ENCODE measurements at places on chromosomes 4 and X. TPM values are rescaled to one million over a fixed set of nuclear protein-coding genes. Genes with fewer than 3 reads are reported as not detected.
A peak's percentile ranks its signal among the peaks of the same experiment; 100 is the strongest.

Gene C1QTNF7
- 3.1 TPM for polyA plus RNA-seq

GRCh38 chr4:6338175-6338950 is 68.7 kb downstream of the WFS1 start:
- no peaks in the 10 kb centered on the region for H3K36me3 ChIP-seq
- H3K27me3 ChIP-seq = peaks cover 31% of the 10 kb centered on the region
- no peaks in the 10 kb centered on the region for H3K4me1 ChIP-seq
- no peak overlapping the region for H3K27ac ChIP-seq
- DNase-seq = no peak
- no peak overlapping the region for H3K4me3 ChIP-seq

Gene SSX2B
- not detected for polyA plus RNA-seq

GRCh38 chr4:185713272-185713671 is 98.7 kb downstream of the SORBS2 start:
- no peak overlapping the region for H3K4me3 ChIP-seq
- no peaks in the 10 kb centered on the region for H3K27me3 ChIP-seq
- no peaks in the 10 kb centered on the region for H3K36me3 ChIP-seq
- H3K27ac ChIP-seq = peak overlapping the region; percentile 80

Gene MAGED4B
- 102 TPM for polyA plus RNA-seq

- no peak overlapping the region for H3K27ac ChIP-seq
- H3K4me1 ChIP-seq = peaks cover 17% of the 10 kb centered on the region
- no peaks in the 10 kb centered on the region for H3K36me3 ChIP-seq
- H3K27me3 ChIP-seq = no peaks in the 10 kb centered on the region
- no peak overlapping the region for H3K4me3 ChIP-seq
These were observed 185.5 kb downstream of the RAB28 start for GRCh38 chr4:13298655-13299054.

Gene USP17L19
- not detected for polyA plus RNA-seq

GRCh38 chr4:62622089-62622488 is 1422.0 kb downstream of the ADGRL3 start:
- no peaks in the 10 kb centered on the region for H3K4me1 ChIP-seq
- H3K27me3 ChIP-seq = no peaks in the 10 kb centered on the region
- H3K27ac ChIP-seq = no peak overlapping the region
- no peak for DNase-seq
- H3K36me3 ChIP-seq = no peaks in the 10 kb centered on the region
- no peak overlapping the region for H3K4me3 ChIP-seq

Gene GPC4
- polyA plus RNA-seq = 12.4 TPM

DNA sequence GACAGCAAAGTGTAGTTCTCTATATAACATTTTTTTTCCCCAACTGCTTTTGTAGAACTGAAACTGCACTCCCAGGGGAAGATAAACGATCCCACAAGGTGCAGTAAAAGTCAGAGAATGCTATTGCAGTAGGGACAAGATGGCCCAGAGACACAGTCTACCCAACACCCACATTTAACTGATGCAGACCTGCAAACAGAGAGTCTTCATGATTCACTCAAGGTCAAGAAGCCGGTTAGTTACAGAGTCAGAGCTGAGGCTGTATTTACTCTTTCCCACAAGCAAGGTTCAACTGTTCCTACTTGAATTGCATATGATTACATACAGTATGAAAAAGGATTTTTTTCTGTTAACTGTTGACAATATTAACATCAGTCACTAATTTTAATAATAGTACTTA is 654.6 kb downstream of the IL1RAPL1 start:
- H3K27me3 ChIP-seq = no peaks in the 10 kb centered on the region
- H3K27ac ChIP-seq = no peak overlapping the region
- no peaks in the 10 kb centered on the region for H3K36me3 ChIP-seq
- no peak overlapping the region for H3K4me3 ChIP-seq
- no peaks in the 10 kb centered on the region for H3K4me1 ChIP-seq
